ENCODE measurements at places on chromosomes 13 and 19.

DNA sequence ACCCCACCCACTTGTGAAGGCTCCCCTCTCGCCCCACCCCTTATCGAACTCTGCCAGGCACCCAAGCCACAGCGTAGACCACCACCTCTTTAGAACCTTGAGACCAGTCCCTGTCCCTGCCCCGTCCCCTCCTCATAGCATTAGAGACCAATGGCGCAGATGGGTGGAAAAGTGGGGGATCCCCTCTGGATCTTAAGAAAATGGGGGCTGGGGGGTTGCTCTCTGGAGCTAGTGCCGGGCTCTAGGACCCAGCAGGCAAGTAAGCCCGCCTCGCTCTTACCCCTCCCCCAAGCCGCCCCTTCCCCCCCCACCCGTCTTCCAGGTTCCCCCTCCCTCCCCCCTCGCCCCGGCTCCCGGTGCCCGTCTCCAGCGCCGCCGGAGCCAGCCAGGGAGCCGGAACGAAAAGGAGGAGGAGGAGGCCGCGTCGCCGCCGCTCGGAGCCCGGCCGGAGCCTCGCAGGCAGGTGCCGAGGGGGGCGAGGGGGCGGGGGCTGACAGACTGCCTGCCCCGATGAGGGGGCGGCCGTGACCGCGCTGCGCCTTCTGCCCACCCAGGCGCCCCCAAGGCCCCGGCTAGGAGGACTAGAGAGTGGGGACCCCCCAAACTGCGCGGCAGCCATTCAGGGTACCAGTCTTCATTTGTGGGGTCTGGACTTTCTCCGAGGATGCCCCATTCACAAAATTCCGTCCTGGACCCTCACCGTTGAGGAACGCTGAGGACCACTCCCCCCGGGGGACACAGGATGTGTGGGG is at the start of gene SPRED3:
Gene SPRED3 (plus strand): TSS at position 349 of the 752 bp plus-strand sequence. CDS start 1,606 bp downstream, outside the sequence.
- no peak for DNase-seq

GRCh38 chr19:42086188-42086736 is 10.3 kb downstream of the ZNF574 start:
- DNase-seq = no peak

DNA sequence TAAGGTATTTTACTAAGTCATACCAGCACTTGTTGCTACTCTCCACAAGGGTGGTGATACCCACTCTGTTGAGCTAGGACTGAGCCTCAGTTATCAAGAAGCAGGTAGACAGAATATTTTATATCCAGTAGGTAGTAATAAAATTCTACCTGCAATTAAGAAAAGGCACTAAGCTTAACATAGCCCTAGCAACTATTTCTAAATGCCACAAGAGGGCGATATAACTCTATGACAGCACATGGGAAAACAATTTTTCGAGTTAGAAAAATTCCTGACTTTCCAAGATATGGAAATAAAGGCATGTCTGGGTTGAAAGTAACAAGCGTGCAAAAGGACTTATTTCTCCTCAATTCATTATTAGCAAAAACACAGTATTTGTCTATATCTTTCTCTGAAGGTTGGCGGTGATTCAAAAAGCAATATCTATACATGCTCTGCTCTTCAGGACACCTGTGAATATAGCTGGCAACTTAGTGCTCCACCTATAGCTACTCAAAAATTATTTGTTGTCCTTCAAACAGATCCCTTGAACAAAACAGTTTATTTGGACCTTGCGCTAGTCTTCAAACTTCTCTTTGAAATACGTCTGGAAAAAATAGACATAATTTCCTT is 14.7 kb downstream of the CCDC169 start:
- DNase-seq = no peak

- DNase-seq = no peak
Observed at GRCh38 chr19:54364775-54365257, at the start of gene LAIR1. LAIR1 (minus strand) TSS chr19:54364931; CDS start chr19:54364804, 127 bp downstream.

DNA sequence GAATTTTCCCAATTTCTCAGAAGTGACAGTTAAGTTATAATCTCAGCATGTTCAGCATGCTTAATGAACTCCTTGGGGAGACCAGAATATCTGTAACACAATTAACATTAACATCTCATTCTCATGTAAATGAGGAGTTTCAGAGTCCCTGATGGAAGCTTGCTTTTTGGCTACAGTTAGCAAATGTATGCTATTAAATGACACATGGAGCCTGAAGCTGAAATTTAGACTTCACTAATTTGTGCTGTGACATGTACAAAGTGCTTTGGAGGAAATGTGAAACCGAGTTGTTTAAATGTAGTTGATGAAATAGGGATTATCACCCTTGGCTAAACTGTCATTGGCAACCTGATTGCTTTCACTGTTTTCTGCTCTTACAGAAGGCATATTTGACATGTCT is 2265.1 kb upstream of the PCDH20 start:
- no peak for DNase-seq

DNA sequence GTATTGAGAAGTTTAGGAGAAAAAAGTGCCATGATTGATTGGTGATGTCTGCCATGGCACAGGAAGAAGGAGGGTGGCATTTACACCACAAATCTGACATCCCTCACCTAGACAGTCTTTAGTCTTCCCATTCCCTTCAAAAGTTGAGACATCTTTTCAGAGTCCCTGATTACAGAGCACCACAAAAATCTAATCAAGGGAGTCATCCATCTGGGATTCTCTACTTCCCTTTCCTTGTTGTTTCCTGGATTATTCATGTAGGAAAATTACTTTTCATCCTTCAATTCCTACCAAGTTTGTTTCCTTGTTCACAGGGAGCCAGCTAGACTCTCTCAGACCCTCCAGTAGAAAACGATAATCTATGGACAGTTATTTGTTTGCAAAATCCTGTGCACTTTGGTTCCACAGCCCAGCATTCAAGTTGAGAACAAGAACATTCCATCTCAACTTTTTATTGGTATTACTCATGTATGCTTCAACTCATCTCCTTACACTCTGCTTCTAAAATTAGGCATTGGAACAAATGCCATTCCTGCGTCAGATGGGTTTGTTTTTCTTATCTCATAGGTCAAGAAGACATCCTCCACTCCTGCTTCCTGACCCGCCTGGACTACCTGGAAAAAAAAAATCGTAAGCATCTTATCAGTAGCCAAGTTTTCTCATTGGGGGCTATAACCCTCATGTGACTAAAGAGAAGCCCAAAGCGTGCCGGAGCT is 259.9 kb downstream of the FOXO1 start:
- no peak for DNase-seq

- DNase-seq = no peak
Observed at GRCh38 chr19:35347171-35347929, at the start of gene FFAR1. FFAR1 (plus strand) TSS chr19:35347902; CDS start chr19:35351552, 3,650 bp downstream.

- peak; percentile 31 for DNase-seq
Observed at GRCh38 chr19:2391118-2391725, 31.2 kb downstream of the TMPRSS9 start.

DNA sequence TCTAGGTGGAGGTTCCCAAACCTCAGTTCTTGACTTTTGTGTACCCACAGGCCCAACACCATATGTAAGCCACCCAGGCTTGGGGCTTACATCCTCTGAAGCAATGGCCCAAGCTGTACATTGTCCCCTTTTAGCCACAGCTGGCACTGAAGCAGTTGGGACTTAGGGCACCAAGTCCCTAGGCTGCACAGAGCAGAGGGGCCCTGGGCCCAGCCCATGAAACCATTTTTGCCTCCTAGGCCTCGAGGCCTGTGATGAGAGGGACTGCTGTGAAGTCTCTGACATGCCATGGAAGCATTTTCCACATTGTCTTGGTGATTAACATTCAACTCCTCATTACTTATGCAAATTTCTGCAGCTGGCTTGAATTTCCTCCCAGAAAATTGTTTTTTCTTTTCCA is 30.2 kb downstream of the ING1 start:
- DNase-seq = no peak

GRCh38 chr19:5011476-5012238 is 42.7 kb downstream of the KDM4B start:
- no peak for DNase-seq

DNA sequence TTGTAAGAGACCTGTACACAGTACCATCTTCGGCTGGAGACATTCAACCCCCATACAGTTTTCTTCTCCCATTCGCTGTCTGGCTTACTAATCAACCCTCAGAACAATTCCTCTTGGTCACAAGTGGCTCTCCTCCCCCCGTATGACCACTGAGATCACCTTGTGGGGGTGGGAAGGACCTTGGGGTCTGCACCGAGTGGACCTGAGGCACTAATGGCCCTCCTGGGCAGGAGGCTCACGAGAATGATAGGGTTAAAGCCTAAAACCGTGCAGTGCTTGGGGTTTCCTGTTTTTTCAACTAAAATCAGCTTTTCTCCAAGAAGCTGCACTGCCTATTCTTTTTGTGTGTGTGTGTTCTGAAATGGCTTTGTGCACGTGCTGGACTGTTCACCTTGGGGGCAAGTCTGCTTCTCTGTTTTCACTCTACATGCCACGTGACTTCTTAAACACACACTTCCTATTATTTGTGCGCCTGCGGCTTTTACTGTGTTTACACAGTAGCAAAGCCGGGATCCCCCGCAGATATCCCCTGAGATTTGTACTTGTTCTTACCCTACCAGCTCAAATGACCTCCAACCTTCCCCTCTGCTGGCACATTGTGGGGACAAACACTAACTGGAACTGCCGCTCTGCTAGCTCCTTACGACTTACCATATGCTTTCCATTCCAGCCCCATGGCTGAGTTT is 12.3 kb downstream of the RBM26 start:
- DNase-seq = no peak

DNA sequence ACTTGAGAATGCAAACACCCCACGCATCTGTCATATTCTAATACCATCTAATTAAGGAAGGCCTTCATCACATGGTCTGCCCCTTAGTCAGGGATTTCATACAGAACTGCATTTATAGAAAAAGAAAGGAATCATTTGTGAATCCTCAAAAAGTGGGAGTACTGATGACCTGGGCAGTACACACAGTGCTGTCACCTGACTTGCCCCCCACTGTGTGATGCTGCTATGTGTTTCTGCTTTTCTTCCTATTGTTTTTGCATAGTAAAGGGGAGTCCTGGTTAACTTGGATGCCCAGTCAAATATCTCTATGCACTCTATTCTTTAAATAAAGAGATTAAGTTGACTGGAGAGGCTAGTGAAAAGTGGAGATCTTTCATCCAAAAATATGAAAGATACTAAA is 1921.2 kb upstream of the PRR20A start:
- no peak for DNase-seq

- DNase-seq = peak; percentile 47
Observed at GRCh38 chr13:76799696-76800095, 86.5 kb downstream of the KCTD12 start.

GRCh38 chr19:49808711-49809159 is 4.4 kb downstream of the FUZ start:
- DNase-seq = peak; percentile 13

- DNase-seq = no peak
Observed at GRCh38 chr19:6886277-6886897, 992 bp upstream of the ADGRE1 start.

DNA sequence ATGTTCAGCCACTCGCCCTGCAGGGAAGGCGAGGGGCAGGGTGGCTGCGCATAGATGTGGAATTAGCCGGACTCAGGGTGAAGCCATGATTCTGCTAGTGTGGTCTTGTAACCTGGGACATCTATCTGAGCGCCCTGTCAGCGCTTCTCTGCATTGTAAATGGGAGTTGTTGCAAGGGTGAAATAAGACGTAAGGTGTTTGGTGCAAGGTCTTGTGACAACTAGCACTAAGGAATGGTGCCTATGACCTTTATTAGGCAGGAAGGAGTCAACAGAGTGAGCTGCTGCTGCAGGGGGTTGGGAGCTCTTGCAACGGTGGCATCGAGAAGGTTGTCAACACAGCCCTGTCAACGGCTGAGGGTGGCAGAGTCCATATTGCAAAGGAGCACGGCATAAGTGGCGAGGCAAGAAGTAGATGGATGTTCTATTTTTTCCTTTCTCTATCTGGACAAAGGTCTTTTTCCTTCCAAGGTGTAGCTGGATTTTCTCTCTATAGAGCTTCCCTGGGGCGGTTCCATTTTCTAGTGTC is 49.3 kb downstream of the IRS2 start:
- no peak for DNase-seq

DNA sequence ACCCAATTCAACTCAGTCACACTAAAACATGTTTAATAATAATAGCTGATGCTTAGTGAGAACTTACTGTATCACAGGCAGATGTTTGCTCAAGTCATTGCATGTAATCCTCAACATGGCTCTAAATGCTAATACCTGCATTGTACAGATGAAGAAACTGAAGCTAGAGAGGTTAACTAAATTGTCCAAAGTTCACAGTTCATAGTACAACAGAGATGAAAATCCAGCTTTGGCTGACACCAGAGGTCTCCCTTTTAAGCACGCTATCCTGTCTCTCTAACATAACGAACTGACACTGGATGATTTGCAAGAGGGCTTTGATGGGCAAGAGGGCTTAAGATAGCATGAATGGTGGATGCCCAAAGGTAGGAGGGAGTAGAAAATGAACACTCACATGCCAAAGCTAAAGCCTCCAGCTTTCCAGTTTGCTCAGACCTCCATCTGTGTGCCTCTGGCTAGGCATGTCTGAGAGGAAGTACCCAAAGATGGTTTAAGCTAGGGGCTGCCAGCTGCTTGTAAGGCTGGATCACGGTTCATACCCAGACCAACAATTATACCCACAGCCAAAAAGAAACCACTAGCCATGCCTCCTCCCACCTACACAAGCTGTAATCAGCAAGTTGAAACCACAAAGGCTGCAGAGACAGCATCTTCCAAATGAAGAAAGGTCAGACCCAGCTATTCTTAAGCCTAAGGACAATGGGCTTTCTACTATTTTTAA is 196.9 kb upstream of the UBL3 start:
- DNase-seq = no peak
